T-helper 9 cell (primary cell): ENCODE measurements at places on chromosomes 6 and 20.

DNA sequence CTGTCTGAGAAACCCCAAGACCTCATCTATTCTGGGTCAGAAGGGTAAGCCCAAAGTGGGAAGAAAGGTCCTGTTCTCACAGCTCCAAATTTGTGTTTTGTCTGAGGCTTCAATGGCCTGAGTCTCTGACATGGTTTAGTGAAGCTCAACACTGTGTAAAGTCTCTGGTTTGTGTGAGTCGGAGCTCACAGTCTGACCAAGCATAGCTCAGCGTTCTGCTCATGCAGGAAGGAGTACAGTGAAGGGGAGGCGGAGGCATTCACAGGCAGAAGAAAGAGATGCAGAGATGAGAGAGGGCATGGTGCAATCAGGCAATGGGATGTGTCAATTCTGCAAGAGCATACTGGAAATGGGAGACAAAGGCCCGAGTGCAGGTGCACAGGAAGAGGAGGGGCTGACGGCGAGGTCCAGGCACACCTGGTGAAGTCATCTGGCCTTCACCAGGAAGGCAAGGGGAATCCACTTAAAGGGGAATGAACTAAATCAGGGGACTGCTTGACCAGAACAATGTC is 463.0 kb upstream of the AGPAT4 start:
- DNase-seq, result no peak

DNA sequence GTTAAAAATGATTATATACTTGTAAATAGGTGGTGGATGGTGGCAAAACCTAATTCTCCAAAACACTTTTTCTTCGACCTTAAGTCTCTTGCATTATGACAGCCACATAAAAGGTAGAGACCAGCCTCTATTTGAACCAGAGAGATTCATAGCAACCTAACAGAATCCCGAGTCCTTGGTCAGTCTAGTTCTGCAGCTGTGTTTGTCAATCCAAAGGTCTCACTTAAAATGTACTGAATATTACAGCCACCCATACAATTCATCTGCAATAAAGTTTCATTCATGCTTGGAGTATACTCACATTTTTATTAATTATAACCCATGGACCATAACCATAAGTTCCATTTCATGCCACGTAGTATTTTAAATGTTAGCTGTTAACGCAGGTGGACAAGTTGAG is 87.2 kb downstream of the EPM2A start:
- no peak for DNase-seq

- DNase-seq, result no peak
These were observed 151.4 kb downstream of the BCAS1 start for GRCh38 chr20:53918949-53919361.

DNA sequence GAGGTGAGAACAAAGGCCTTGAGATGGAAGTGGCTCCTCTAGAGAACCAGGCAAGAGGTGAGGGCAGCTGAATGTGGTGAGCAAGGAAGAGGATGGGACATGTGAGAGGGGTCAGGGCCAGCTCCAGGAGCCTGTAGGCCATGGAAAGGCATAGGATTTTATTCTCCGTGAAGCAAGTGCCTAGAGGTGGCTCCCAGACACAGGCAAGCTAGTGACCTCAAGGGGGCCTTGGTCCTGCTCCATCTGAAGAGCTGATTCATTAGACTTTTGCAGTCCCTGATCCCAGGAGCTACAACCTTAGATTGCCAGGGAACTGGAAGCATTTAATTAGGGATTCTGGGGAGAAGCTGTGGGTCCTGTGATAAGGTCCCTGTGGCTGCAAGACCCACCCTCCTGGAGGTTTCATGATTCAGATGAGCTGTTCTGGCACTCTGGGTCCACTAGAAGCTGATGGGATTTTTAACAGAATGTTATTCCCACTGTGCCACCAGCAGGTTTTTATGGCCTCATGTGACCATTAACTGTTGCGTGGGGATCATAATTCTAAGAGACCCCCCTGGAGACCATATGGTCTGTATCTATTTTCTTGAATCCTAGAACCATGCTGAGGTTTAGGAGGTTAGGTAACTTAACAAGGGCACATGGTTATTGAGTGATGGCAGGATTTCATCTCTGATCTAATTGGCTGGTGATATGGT is 90.5 kb downstream of the ELOVL5 start:
- no peak for DNase-seq

- no peak for DNase-seq
These were observed 47.9 kb upstream of the ECHDC1 start for GRCh38 chr6:127391094-127391953.

- no peak for DNase-seq
These were observed 122.8 kb downstream of the ALDH8A1 start for GRCh38 chr6:134826889-134827737.

DNA sequence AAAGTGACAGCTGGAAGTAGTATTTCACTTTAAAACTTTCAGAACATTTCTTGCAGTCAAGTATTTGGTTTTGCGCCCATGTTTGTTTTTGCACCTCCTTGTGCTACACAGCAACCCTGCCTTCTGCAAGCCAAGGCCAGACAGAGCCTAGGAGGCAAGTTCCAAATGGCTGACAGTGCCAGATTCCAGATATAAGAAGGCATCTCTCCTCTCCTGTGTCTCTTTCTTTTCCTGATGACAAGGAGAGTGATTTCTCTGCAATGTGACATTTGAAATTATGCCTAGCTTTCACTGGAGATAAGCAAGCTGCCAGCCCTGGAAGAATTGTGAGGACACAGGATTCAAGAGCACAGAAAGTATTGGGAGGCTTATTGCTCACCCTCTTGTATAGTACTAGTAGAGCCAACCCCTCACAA is 149.1 kb upstream of the TENT5A start:
- DNase-seq, result no peak

DNA sequence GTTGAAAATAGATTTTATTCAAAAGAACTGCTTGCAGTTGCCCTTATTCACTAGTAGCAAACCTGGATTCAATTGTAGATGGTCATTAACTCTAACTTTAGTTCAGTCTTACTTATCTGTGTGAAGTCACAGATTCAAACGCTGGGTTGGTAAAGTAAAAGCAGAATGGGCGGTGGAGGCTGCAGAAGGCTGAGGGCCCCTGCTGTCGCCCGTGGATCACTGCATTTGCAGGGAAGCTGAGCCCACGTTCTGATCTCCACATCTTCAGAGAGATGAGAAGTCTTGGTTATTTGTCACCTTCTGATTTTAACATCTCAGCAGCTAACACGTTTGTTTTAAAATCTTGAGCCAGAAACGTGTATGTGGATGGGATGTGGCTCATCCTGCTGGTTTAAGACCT is 75.1 kb downstream of the SNX9 start:
- DNase-seq, result no peak

GRCh38 chr20:1381753-1382591 is 10.9 kb downstream of the FKBP1A start:
- DNase-seq, result no peak

- DNase-seq, result no peak
These were observed 192.5 kb upstream of the MAN1A1 start for GRCh38 chr6:119542037-119542436.

DNA sequence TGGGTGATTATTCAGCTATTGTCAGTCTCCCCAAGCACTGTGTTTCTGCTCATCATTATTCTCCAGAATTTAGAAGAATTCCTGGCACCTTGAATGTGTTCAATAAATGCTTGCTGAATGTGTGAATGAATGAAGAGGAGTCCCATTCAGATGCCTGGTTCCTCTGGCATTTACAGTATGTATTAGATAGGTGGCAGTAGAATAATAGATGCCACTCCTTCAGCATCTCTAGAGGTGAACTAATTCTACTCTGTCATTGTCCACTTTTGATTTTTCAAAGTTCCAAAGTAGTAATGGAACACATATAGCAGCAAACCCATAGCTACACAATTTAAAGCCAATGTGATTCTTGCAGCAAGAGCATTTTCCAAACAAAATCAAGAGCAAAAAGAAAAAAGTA is 118.9 kb upstream of the CEP162 start:
- DNase-seq, result no peak

DNA sequence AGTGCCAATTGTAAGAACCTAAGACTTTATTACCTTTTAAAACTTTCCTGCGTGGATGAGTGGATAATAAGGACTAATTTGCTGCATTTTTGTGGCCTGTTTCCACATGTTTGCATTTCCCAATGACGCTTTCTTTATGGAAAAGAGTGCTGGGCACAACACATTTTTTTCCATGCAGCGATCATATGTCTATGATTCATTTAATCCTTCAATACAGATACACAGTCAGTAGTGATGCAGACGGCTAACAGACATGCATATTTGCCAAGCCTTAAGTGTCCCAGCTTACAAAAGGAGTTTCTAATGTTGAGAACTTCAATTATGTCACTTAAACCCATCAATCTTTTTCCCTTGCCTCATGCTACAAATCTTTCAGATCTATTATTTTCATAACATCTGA is 239.8 kb upstream of the PREP start:
- no peak for DNase-seq

GRCh38 chr20:40769677-40770285 is 80.7 kb upstream of the MAFB start:
- no peak for DNase-seq

DNA sequence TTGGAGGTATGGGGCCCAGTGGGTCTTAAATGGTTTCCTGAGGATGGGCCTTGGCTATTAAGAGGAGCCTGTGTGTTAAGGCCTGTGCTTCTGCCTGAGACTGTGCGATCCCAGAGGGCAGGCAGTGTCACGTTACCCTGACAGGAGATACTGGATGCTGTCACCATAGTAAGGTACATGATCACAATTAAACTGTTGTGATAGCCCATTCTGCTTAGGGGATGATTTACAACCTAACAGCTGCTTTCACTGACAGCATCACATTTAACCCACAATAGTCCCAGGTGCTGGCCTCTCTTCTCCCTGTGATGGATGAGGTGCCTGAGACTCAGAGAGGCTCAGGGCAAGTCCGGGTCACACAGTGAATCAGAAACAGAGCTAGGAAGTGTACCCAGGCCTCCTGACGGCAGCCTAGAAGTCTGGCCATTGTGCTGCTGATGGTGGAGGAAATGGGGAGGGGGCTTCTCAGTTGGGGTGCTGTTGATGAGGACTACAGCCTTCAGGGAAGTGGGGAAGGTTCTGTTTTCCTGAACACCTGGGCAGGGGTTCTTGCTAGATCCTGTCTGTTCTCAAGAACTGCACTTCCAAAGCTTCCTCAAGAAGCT is 97.3 kb downstream of the MDGA1 start:
- DNase-seq, result no peak

DNA sequence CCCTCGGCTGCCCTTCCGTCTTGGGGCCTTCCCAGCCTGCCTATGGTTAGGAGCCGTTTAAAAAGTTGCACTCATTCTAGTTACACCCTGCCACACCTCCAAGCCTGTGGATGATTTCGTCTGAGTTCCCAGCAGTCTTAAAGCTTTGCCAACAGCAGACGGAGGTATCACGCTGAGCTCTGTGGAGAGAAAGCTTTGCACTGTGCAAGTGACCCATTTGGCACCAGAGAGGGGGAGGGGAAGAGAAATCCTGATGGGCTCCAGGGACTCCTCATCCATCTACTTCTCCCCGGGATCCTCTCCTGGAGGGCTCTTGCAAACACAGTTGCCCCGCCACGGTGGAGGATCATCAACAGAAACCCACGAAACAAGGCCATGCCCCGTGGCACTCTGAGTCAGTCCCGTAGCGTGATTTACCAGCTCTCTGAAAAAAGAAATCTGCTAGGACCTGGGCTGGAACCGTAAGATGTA is 98.8 kb upstream of the CITED2 start:
- no peak for DNase-seq

- DNase-seq, result no peak
These were observed 52.4 kb downstream of the SLC22A1 start for GRCh38 chr6:160173806-160174527.

- DNase-seq, result no peak
These were observed 20.2 kb downstream of the MCUR1 start for GRCh38 chr6:13794184-13794583.

GRCh38 chr6:164967102-164967501 is 342.3 kb downstream of the C6orf118 start:
- DNase-seq, result no peak

DNA sequence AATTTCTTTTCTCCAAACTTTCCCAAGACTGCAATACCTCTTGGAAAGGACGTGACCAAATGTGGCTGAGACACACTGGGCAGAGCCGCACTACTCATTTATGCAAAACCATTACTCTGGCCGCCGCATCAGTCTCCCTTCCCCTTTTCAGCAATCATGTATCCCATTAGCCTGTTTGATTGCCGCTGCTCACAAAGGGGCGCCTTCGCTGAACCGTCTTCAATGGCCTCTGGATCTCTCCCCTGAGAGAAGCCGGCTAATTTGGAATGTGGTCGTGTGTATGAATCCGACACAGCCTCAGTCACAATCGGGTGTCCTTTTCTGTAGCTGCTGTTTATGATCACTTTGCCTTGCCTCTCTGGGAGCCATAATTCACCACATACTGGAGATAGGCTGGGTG is 361.1 kb downstream of the ZFAND3 start:
- DNase-seq, result no peak

DNA sequence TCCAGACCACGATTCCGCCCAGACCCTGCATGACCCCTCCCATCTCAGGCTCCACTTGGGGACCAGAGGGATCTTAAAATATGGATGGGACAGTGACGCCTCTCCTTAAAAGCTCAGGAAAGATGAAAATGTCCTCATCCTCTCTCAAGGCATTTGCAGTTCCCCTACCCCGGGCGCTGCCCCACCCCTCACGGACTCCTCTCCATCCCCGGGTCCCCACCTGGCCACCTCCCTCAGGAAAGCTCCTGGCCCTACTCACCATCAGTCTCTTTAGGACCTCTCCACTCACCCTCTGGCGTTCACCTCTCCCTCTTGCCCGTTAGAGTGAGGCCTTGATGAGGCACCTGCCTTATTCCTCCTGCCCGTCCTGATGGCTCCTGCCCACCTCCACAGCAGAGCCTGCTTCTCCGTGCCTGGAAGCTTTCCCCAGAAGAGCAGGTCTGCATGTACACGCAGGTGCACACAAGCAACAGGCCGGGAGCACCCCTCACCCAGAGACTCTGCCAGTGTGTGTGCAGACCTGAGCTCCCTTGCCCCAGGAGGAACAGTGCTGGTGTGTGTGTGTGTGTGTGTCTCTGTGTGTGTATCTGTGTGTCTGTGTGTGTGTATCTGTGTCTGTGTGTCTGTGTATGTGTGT is 105.6 kb upstream of the NXT1 start:
- no peak for DNase-seq

DNA sequence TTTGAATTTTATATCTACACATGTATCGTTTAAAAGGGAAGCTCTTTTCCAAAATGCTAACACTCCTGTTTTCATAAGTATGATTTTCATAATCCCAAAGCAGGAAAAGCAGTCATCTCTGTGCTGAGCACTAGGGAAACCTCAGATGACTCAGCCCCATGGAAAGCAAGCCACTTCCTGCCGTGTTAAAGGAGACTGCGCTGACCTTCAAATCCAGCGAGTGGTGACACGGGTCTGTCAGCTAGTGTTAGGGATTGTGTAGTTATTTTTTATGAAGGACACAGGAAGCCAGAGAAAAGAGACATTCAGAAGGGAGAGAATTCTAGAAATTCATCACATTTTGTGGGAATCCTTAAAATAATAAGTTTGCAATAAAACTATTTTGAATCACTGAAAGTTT is 57.0 kb upstream of the CD93 start:
- no peak for DNase-seq

- no peak for DNase-seq
These were observed 47.9 kb downstream of the TRERF1 start for GRCh38 chr6:42403831-42404230.

DNA sequence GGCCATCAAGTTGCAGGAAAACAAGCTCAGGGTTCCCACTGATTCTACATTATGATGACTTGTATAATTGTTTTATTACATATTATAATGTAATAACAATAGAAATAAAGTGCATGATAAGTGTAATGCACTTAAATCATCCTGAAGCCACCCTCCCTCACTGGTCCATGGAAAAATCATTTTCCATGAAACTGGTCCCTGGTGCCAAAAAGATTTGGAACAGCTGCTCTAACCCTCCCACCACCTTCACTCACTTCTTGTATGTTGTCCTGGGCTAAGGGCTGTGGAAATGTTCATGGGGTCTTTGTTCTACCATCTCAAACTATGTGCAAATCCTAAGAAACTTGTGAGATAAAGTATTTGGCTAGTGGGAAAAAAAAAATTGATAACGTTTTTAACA is 133.8 kb downstream of the LRRC1 start:
- DNase-seq, result no peak
